CD4-positive, alpha-beta T cell treated with Interleukin-17A for 1 hour (primary cell): ENCODE measurements at places on chromosomes 11 and 22.

DNA sequence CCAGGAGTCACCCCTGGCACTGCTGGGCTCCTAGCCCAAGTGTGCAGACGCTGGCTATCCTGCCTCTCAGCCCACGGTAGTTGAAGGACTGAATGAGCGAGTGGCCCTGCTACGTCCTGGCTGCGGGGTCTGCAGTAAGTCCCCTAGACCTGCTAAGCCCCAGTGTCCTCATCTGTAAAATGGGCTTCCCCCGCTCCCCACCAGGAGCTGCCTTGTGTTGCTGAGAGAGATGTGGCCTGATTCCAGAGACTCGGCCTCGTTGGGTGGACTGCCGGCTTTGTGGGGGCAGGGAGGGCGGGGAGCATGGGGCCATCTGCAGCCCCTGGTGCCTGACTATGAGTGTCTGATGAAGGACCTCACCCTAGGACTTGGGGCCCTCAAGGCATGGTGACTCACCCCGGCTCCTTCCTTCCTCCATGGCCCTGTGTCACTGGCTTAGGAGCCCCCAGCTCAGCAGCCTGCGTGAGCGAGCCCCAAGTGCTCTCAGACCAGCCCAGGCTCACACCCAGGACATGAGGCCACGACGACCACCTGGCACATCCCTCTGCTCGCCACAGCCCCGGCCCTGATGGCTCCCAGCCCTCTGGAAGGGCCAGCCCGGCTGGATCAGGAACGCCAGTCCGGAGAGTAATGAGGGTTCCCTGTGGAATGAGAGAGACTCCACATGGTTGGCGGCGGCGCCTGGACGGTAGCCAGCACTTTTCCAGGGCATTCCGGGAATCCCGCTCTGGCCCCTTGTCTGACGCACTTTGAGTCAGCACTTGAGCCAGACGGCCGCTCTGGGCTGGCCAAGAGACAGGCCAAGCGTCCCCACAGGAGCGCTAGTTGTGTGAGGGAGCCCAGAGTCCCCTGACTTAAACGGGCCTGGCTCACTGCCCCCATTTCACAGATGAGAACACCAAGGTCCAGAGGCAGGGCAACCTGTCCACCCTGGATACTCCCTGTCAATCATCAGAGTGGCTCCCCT lies 50.5 kb upstream of the SHISAL1 start:
- DNase-seq: no peak

- DNase-seq: no peak
These were observed 73.7 kb upstream of the NECTIN1 start for GRCh38 chr11:119802670-119803069.

DNA sequence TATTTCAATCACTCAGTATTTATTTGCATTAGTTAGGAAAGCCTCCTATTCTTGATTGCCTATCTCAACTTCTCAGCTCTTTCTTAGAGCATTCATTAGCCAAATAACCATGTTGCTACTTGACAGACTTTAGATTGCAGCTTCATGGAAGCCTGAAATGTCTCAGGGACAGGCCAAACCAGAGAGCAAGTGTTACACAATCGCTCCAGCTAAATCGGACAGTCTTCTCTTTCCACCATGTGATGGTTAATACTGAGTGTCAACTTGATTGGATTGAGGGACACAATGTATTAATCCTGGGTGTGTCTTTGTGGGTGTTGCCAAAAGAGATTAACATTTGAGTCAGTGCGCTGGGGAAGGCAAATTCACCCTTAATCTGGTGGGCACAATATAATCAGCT lies 106.5 kb upstream of the DRD2 start:
- DNase-seq: no peak

DNA sequence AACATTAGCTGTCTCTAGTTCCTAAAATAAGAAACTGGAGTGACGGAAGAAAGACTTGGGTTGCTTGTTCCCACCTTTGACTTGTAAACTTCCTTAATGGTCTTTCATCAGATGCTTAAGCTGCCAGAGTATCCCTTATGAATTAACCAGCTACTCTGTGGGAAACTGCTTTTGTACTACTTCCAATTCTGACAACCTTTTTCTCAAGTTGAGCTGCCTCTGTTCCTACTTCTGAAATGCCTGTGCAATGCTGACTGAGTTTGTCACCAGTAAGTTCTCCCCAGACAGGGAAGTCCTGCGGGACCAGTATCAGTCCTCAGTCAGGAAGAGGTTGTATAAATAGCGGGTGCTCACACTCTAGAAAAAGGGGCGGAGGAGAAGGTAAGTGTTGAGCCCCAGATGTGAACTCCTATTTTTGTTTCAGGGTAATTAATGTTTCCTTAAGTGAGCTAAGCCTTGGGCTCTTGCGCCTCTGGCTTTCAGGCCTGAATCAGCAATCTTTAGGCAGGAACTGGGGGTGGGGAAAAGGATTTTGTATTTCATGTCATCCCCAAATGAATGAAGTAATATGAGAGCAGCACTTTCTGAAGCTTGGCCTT lies 67.2 kb downstream of the CECR2 start:
- DNase-seq: no peak

- DNase-seq: no peak
These were observed 157.5 kb downstream of the ST3GAL4 start for GRCh38 chr11:126512741-126513715.

DNA sequence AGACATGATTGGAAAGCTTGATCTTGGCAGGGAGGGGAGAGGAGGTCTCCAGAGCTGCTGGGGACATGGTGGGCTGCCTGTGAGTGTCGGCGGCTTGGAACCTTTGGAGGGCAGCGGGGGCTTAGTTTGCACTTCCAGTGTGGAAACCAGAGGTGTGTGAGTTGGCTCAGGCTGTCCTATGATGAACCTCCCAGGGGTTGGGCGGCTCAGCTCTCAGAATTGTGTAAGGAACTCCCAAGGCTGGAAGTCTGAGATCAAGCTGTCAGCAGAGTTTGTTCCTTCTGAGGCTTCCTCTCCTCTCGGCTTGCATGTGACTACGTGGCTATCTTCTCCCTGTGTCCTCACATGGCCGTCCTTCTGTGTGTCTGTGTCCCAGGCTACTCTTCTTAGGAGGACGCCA lies 87.9 kb upstream of the B3GAT1 start:
- no peak for DNase-seq
